NCI-H1694 treated with DMSO at 0.1 percent for 48 hours (cell line): ENCODE measurements at places on chromosomes 6 and 20.

DNA sequence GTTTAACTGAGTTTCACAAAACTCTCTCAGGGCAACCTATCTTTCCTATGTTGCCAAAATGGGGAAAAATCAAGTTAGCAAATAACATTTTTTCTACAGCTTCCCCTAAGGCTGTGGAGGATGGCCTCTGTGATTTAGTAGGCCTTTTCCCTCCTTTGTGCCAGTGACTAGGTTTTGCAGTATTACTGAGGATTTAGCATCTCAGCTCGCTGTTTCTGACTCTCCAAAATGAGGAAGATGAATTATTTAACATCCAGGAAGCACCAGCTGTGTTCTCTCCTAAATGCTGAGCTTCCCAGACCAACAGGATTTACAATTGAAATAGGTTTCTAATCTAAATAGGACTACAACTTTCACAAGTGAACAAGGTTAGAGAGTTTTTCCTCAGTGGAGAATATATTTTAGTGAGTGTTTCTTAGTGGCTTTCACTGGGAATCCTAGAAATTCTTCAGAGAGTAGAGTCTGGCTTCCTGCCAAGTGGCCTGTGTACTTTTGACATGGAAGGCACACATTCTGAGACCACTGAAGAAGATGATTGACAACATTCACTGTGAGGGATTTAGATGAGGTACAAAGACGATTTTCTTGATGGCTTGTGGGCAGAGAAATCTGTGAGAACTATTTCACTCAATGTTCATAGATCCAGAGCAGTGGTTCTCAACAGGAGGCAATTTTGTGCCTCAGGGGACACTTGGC is 62.4 kb downstream of the PTCHD4 start:
- DNase-seq = no peak

DNA sequence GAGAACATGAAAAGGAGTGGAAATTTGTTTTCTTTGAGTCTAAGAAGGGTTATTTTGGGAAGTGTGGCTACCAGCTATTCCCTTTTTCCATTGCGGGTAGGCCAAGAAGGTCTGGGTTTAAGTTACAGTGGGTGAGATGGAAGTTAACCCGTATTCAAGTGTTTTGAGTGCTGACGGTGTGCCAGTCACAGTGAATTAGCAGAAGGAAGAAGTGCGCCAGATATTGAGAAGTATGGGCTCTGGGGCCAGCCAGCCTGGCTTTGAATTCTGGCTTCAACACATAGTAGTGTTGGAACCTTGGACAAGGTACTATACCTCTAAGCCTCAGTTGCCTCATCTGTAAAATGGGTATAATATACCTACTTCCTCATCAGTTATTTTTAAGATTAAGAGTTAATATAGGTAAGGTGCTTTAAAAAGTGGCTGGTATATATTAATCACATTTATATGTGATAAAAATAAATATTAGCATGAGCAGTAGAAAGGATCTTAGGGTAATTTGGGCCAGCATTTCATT is 16.3 kb downstream of the ZNF76 start:
- no peak for DNase-seq

DNA sequence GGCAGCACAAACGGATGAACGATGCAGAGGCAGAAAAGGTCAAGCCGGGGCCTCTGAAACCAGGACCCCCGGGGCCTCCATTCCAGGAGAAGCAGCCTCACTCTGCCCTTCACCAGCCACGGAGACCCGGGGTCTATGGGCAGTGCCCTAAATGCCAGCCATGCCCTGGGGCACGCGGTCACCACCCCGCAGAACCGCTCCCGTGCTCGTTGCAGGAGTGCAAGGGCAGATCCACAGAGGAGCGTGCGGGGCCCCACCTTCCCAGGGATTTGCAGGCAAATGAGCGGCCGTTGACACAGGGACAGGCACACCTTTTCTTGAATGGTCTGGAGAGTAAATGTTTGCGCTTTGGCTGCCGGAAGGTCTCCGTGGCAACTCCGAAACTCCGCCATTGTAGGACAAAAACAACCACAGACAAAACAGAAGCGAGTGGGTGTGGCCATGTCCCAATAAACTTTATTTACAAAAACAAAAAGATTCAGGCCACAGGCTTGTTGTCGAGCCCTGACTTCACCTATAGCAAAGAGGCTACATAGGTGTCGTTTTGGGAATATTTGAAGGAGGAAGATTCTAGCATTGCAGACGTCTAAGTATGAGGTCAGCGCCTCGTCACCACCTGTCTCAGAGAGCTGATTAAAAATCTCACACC is 163.3 kb downstream of the TAF4 start:
- no peak for DNase-seq

DNA sequence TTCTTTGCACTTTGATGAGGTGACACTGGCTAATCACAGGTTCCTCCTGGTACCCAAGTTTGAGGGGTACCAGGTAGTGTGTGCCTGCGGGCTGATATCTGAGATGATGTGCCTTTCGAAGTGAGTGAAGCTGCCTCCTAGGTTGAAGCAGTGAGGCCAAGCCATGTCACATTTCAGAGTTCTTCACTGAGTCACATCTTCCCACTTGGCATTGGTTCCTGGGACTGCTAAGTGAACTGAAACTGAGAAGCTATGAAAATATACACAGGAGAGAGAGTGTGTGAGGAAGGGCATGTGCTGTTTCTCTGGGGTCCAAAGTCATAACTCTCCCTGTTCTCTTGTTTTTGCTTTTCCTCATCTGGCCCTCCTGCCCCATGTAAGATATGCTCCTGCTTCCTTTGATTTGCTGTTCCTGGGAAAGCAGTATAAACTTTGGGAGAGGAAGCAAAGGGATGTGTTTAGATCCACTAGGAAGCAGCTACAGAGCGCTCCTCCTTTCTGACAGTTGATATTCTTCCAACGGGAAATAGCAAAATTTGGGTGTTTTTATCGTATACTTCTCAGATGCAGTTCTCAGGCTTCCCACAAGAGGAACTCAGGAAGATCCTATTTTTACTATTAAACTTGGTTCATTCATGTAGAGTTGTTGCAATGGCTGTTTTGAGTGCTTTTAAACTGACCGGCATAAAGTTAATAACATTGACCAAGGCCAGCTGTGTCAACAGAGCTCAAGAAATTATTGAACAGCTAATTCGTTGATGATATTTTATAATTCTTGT is 153.7 kb downstream of the MOXD1 start:
- DNase-seq = no peak

DNA sequence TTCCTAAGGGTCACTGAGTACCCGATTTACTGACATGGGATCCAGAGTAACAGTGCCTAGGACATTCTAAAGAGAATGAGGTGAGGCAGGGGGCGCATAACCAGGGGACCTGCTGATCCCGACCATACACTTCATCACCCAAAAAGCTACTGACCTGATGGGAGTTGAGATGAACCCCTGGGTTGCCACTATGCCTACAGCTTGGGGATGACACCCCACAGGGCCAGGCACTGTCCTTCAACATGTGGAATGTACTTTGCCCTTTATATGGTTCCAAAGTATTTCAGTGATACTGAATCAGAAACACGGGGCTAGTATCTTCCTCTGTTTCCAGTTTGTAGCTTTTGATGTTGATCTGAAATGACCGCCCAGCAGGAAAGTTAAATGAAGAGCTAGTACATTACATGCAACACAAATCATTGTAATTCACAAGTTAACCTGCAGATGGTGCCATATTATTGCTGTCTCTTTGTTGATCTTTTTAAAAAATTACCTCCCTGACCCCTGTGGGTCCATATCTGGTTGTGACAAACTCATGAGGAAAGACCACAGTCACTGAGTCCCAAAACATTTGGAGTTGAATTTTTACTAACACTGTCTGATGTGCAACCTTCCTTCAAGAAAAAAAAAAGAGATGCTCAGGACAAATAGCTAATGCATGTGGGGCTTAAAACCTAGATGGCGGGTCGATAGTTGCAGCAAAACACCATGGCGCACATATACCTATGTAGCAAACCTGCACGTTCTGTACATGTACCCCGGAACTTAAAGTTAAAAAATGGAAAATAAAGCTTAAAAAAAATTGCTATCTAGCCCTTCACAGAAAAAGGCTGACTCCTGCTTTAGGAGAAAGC is 42.7 kb upstream of the GCNT2 start:
- peak; percentile 59 for DNase-seq
